ENCODE measurements at places on chromosomes 7 and 10.

DNA sequence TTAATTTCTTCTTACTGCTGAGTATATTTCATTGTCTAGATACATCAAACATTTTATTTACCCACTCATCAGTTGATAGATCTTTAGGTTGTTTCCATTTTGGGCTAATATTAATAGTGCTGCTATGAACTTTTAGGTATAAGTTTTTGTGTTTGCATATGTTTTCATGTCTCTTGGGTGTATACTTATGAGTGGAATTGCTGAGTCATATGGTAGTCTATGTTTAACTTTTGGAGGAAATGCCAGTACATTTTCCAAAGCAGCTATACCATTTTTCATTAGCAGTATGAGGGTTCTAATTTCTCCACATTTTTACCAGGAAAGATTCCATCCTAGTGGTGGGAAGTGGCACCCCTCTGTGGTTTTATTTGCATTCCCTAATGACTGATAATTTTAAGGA lies 101.1 kb downstream of the ANKRD30A start:
- no peak for DNase-seq

- no peak for DNase-seq
These were observed 47.8 kb upstream of the CSTF2T start for GRCh38 chr10:51747216-51747615.

GRCh38 chr7:135334830-135335543 lies 101.3 kb downstream of the STRA8 start:
- DNase-seq, result no peak

GRCh38 chr10:13383399-13383761 lies 35.3 kb upstream of the SEPHS1 start:
- DNase-seq, result no peak

- no peak for DNase-seq
These were observed 5.4 kb downstream of the PSD start for GRCh38 chr10:102413053-102413705.

DNA sequence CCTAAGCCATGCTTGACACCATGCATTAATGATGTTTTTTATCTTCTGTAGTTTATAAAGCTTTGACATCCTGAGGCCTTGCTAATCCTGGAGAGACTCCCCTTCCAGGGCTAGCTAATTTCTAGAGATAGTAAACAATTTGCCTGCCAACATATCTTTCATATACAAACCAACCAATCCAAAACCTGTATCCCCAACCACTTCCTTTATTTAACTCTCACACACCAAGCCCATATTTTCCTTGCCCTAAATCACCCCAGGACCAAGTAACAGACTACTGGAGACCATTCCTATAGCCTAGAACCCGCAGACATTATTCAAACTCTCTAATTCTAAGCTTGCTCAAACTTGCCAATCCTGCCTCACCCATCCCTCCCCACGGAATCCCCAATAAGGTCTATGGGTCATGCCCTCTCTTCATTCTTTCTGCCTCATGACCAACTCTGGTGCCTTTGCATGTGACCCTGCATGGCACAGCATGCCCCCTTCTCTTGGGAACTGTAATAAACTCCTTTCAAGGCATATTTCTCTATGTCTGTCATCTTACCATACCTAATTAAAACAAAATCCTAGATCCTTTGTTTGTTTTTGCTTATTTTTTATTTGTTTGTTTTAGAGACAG lies 116.6 kb upstream of the CACUL1 start:
- no peak for DNase-seq

GRCh38 chr7:74617180-74617744 lies 40.3 kb upstream of the GTF2I start:
- DNase-seq, result no peak

- no peak for DNase-seq
These were observed 49.1 kb downstream of the PARP12 start for GRCh38 chr7:140013676-140014075.

GRCh38 chr10:17029581-17030271 lies 99.9 kb downstream of the CUBN start:
- DNase-seq, result peak; percentile 85

GRCh38 chr10:91883549-91884444 lies 25.5 kb downstream of the FGFBP3 start:
- DNase-seq, result no peak

DNA sequence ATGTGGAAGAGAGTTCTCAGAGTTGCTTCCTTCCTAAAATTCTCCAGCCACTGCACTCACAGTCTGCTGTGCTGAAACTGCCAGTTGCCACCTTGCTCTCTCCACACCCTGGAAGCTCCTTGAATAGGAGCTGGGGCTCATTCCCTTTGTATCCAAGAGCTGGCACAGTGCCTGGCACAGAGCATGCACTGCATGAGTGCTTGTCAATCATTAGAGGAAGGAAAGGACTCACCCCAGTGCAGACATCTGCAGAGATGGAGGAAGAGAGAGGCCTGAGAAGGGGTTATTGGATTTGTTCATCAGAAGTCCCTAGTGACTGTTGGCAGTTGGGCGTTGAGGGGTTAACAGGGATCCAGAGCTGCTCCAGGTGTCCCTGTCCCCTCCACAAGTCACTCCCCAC lies 41.7 kb upstream of the DUSP5 start:
- no peak for DNase-seq

GRCh38 chr7:18116661-18117060 lies 89.0 kb upstream of the PRPS1L1 start:
- no peak for DNase-seq

GRCh38 chr7:92255308-92255707 lies 9.5 kb downstream of the ANKIB1 start:
- DNase-seq, result no peak

DNA sequence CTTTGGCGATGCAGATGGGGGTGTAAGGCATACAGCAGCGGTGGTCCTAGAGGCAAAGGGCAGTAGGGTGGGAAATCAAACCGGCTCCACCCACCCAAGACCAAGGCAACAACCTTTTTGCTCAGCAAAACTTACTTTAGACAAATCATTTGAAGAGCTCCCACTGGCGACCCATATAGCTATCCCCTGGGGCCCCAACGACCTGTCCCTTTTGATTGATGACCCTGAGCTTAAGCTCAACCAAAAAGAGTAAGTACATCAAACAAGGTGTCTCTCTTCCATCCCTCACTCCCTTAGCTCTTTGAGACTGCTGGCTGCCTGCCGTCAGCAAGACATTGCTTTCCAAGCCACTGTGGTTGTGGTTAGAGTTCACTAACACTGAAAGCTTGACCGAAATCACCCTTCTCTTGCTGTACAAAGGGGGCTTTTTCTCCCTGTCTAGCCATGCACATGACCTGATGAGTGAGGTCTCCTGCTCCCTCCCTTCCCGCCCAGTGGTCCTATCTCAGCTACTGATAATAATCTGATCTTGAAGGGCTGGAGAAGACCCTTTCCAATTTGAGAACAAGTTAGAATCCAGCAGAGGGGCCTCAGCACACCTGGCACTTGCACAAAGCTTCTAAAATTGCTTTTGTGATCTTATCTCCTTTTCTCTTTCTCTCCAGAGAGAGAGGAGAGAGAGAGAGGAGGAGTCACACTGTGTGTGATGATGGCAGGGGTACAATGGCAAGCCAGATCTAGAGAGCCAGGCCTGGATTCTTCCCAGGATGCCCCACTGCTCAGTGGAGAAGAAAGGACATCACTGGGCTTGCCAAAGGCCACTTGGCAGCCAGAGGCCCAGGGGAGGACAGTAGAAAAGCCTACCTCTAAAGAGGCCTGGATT lies 42.2 kb downstream of the XPNPEP1 start:
- DNase-seq, result no peak

DNA sequence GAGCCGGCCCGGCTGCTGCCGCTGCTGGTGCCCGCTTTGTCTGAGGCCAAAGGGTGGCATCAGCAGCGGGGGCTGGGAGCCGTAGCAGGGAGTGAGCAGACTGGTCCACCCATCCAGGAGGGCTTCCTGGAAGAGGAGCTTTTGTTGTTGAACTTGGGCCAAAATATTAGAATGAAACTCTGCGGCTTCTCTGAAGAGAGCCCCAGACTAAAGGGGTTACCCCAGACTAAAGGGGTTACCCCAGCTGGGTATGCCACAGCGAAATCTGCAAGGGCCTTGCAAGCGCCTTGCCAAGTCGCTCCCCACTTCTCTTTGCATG lies 154.7 kb upstream of the ZMIZ1 start:
- no peak for DNase-seq

DNA sequence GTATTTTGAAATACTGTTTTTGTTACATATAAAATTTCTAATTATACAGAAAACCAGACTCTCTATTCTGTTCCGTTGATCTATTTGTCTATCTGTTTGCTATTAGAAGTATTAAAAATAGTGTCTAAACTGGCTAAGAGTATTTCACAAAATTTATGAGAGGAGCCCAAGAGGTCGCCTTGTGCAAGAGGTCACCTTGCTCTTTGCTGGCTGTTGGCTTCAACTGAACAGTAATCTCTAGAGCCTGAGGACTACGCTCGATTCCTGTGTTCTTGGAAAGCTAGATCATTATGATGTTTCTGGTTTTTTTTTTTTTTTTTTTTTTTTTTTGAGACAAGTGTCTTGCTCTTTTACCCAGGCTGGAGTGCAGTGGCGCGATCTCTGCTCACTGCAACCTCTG lies 428.6 kb downstream of the LRMDA start:
- no peak for DNase-seq

DNA sequence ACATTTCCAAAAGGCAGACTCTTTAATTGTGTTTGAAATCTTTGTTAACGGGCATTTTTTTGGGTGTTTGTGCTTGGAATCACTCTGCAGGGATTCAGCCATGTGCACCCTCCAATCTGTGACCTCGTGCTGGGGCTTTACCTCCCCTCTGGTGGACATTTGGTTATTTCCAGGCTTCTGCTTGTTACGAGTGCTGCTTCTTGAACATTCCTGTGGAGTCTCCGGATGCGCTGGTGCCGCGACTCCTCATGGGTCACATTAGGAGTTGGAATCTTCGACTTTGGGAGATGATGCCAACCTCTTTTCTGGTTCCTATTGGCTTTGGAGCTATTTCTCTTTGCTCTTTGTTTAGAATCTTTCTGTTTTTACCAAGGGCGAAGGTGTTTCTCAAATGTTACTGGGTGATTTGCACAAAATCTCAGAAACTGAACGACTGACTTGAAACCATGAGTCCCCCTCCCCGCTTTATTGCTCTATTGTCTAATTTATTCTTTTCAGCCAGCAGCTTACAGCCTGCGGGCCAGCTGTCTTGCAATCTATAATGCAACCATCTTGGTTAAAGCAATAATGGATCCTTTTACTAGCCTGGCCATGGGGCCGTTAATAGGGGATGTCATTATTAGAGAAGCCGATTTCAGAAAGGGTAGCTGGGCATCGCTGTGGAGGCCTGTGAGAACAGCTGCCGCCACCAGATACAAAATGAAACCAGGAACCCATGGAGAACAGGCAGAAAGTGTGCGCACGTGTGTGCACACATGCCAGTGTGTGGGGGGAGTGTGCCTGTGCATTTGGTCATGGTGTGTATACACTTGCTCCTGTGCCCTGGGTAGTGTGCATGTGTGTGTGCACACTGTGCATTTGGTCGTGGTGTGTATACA lies 9.9 kb upstream of the DPYSL4 start:
- no peak for DNase-seq

DNA sequence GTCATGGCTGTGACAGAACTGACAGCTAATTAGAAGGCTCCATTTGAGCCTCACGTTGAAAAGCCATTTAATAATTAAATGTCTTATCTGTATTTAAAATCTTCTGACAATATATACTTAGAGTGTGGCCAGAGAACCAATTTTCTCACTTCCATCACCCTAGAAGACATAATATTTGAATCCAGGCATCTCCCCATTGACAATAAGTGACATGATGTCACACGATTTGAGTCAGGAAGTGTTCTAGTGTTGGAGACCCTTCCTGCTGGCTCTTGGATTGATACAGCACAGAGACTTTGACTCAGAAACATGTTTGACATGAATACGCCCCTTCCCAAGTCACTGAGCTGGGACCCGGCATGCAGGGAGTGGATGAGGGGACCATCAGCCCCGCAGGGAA lies 85.9 kb downstream of the SLIT1 start:
- DNase-seq, result no peak

DNA sequence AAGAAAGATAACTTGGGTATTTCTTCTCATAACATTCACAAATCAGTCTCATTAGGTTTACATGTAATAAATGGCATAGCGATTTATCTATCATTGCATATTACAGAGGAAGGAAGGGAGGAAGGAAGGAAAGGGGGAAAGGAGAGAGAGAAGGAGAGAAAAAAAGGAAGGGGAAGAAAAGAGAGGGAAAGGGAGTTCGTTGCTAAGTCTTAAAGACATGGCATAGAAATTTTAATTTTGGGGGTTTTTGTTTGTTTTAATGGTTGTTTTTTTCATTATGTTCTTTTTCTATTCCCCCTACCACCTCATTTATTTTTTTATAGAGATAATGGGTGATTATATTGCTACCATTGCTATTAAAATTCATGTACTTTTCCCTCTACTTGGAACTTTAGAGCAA lies 604.3 kb downstream of the IPMK start:
- DNase-seq, result no peak

Data from activated CD4-positive, alpha-beta T cell treated with anti-CD3 and anti-CD28 coated beads, Interleukin-2, amount 50 U/mL, for 24 hours (primary cell).